ENCODE measurements at places on chromosomes 6 and 20.
A peak's percentile ranks its signal among the peaks of the same experiment; 100 is the strongest.

GRCh38 chr6:41892921-41893564 lies 2.1 kb downstream of the USP49 start:
- DNase-seq: no peak

DNA sequence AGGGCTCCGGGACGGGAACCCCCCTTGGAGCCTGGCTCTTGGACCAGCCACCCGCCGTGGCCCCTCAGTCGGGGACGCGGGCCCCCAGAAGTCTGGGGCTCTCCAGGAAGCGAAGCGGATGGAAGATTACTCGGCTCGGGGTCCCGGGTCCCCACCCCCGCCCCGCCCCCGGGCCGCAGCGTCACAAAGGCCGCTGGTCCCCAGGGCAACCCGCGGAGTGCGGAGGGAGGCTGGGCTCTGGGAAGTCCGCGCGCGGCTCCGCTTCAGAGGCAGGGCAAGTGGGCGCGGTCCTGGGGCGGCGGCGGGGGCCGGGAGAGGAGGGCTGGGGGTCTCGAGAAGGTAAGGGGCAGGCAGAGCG lies at the start of gene FNDC11:
Gene FNDC11 (plus strand): TSS at position 227 of the 358 bp plus-strand sequence. CDS start 1,505 bp downstream, outside the sequence.
- DNase-seq: no peak

GRCh38 chr6:147831356-147831755 lies 322.9 kb downstream of the SAMD5 start:
- DNase-seq: no peak

- DNase-seq: no peak
Observed at GRCh38 chr20:33531885-33532284, 42.0 kb downstream of the CBFA2T2 start.

DNA sequence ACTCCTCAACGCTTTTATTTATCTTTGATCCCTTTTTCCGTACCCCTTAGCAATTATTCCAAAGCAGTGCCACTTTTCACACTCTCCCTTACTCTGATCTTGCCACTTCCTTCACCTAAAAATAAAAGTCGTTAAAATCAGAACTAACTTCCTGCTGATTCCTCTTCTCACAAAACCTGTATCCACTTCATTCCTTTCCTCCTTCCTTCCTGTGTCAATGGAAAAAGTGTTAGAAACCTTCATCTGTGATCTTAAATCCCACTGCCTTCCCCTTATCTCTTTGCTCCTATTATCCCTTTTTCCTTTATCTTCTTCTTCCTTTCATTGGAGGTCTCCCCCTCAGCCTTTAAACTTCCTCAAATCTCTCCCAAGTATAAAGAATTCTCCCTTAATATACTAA lies 49.2 kb downstream of the GOPC start:
- DNase-seq: no peak

DNA sequence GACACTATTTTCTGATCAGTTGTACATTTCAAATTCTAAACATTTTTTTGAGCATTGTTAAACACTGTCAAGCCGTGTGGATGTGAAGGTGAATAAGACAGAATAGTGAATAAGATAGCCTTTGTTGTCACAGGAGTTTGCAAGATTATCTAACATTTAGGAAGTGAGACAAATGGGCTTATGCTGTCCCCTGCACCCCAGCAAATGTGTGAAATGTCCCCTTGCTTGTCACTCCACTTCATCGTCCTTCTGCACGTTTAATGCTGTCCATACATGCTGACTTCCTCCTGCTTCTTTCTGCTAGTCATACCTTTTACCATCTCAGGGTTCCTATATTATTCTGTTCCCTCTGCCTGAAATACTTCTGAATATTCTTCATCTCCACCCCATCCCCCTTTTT lies 62.6 kb downstream of the CBFA2T2 start:
- no peak for DNase-seq

GRCh38 chr6:47817749-47818148 lies 35.9 kb downstream of the OPN5 start:
- no peak for DNase-seq

GRCh38 chr6:99119109-99120031 lies 171.6 kb upstream of the FBXL4 start:
- DNase-seq: peak; percentile 39

DNA sequence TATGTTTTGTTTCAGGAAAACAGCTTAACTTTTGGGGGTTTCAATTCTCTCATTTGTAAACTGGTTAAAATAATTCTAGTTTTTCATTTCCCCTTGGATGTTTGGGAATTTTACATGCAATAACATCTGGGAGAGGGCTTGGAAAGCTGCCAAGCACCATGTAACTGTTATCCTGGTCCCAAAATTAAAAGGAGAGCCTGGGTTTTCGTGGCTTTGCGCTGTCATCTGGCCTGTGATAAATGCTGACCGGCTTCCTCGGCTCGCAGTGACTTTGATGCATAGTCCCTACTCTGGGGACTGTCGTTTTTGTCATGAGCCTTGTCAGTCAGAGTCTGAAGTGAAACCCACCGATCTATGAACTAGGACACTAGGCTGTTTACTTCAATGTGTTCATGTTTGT lies 12.2 kb downstream of the SLC35F1 start:
- no peak for DNase-seq

DNA sequence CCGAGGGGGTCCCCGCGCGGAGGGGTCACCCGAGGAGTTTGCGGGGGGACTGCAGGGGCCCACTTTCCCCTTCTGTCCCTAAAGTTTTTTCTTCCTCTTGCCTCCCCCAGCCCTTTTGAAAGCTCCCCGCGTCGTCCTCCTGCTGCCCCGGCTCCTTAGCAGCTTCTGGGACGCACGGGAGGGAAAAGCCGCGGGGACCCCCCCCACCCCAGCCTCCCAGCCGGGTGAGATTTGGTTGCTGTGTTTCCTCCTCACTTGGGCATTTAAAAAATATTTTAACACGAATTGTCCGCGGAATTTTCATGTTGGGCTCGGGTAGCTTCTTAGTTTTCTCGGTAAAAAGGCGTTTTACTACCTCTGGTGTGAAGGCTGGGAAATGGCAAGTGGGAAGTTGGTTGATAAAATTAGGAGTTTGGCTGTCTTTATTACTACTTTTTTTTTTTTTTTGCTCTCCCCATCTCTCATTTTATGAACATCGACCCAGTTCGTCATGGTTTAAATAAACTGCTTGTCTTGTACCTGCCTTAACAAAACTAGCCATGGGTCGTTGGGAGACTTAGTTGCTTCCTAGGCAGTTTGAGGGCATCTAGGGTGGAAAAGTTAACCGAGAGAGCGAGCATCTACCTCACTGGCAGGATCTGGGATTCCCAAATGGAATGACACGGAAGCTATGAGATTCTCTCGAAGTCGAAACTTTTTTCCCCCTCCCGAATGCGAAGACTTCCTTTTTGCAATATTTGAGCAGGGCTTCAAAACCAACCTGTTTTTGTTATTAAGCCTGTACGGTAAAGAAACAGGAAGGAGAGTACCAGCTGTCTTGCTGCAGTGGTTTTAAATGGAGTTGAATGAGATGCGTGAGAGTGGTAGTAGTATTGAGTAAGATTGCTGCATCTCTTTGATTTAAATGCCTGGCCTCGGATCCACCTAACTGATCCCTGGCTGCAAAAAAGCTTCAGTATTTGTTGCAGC lies 868 bp downstream of the NCOA3 start:
- no peak for DNase-seq

DNA sequence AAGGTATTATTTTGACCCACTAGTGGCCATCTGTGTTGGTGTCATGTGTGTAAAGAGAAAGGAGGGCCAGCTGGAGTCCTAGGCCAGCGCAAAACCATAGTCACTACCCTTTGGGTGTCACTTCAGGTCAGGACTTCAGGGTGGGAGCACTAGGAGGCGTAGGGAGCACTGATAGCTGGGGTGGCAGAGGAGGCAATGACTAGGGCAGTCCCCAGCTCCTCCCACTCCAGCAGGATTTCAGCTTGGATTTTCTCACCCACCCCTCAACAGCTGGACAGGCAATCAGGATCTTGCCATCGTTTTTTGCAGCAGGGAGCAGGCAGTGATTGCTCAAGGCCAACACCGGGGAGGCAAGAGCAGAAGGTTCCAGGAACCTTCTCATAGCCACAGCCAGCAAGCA lies 4.2 kb upstream of the HLA-DOA start:
- no peak for DNase-seq

GRCh38 chr6:18207949-18208348 lies 52.7 kb downstream of the KDM1B start:
- no peak for DNase-seq

GRCh38 chr6:75819776-75820487 lies 70.9 kb downstream of the MYO6 start:
- DNase-seq: no peak

DNA sequence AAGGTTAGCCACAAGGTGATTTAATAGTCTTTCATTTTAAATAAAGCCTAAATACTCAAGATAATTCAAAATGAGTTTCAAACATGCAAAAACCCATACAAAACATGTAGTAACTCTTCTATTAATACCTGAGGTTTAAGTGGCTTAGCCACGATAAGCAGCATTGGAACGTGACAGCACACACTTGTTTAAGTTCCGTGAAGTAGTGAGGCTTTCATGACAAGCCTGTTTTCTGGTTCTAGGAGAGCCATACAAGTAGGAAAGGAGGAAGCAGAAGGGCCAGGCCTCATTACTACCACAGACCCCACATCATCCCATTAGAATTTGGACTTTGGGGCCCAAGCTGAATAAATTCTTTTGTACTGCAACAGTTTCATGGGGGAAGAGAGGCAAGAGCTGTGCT lies 54.3 kb upstream of the PRND start:
- no peak for DNase-seq

- no peak for DNase-seq
Observed at GRCh38 chr20:12241065-12241464, 323.4 kb downstream of the BTBD3 start.

GRCh38 chr6:21665392-21666200 lies 72.0 kb downstream of the SOX4 start:
- DNase-seq: no peak

DNA sequence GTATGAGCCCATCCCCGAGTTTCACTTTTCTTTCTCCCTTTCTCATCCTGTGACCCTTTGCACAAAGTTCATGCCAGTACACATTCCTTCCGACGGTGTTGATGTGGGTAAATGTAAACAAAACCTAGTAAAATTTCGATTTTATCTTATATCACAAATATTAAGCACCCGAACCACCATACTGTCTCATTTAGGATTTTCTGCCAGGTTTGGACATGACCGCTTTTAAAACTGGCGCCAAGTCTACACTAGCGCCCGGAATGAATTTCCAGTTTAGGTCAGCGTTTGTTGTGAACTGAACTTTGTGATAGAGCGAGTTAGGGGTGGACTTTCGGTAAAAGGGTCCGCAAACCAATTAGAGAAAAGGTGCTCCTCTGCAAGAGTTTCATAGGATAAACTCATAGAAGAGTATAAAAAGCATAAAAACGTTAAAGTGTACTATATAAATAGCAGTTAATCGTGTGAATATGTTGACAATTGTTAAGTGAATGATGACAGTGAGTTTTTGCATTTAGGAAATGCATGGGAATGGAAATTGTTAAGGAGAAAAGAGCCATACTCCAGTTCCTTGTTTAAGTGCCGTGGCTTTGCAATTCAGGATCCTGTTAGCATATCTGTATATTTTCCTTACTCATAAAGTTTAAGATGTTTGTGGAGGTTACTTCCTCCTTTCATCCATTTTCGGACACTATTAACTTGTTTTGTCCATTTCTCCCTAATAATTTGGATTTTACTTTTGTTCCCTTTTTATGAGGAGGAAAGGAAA lies 937 bp downstream of the AKAP7 start:
- DNase-seq: no peak

GRCh38 chr6:128713461-128713860 lies 169.5 kb upstream of the LAMA2 start:
- DNase-seq: no peak

DNA sequence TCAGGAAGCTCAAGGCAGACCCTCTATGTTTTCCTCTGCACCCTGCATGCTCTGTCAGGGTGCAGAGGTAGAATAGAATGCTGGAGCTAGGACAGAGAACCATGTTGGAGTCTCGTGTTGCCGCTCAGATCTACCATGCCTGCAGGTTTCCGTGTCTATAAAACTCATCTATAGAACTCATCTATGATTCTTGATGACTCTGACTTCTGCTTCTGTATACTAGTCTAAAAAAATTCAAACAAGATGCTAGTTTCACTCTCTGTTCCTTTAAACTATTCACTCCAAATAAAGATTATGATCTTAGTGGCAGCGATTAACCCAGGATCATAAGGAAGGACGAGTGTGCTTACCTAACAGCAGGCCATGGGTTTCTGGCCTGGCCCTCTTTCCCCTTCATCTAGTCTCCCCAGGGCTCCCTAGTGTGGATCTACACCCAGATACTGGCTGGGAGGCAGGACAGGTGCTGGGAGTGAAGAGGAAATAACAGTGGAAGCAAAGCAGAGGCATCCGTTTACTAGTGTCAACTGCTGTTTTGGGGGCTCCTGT lies 162.7 kb upstream of the SUPT3H start:
- DNase-seq: no peak

DNA sequence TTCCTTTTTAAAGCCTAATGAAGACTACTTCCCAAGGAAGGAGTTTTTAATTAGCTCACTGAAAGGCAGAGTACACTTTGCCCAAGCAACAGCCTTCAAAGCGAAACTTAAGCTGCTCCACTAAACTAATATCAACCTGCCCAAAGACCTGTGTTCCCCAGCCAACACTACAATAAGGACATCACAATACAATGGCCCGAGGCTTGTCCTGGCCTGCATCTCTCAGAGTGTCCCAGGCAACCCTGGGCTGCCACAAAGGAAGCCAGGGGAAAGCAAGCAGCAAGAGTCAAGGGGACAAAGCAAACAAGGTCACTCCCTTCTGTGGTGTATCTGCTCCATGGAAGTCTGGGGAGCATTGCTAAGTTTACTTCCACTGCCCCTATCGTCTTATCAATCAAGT lies 52.3 kb downstream of the PIGU start:
- no peak for DNase-seq

DNA sequence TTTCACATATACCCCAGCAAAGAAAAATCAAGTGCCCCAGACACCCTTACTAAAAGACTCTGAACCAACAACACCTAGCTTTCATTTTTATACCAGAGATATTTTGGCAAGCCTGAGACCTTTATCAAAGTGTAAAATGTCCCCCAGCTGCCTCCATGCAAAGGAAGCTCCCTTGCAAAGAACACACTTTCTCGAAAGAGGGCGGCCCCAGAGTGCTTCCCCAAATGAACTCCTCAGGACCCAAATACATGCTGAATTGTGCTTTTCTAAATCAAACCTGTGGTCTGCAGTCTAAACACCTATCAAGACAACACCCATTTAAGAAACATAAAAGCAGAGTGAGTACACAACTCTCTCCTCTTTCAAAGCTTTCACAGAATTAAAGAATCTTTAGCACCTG lies 490 bp downstream of the IPCEF1 start:
- no peak for DNase-seq

- no peak for DNase-seq
Observed at GRCh38 chr6:161372422-161372793, 98.5 kb upstream of the AGPAT4 start.

Data from NT2/D1 (cell line).